ENCODE measurements at places on chromosomes 7 and 10.

GRCh38 chr10:77681839-77682238 is 44.2 kb upstream of the KCNMA1 start:
- DNase-seq = no peak

- DNase-seq = no peak
Observed at GRCh38 chr10:11142777-11143176, 125.1 kb downstream of the CELF2 start.

DNA sequence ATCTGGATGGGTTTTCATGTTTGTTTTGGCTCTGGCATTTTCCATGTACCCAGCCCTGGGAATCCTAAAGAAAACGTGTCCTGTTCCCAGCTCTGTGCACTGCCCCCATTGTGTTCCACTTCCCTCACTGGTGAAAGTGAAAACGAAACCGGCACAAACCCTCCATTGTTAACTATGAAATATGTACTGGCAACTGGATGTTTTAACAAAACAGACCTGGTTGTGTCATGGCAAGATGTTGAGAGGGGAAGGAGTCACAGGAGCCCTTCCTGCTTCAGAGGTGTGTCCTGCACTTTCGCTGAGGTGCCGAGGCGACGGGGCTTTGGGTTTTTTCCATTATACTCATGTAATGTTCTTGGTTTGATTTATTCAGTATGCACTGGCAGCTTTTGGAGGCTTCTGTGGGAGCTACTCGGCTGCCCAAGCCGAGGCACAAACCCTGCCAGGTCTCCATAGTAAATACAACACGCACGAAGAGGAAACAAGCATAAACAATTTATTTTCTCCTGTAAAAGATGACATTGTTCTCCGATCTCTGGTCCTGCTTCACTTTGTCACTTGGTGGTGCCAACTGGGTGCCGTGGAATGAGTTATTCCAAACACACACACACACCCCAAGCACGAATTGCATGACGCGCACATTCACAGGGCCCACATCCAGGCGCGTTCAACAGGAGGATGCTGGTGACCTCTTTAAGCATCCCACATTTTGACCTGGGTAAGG is 118.2 kb downstream of the CDK6 start:
- peak; percentile 36 for DNase-seq

GRCh38 chr7:127847641-127848040 is 183.6 kb downstream of the LRRC4 start:
- no peak for DNase-seq

- DNase-seq = no peak
Observed at GRCh38 chr10:122390679-122391078, 16.2 kb downstream of the PLEKHA1 start.

DNA sequence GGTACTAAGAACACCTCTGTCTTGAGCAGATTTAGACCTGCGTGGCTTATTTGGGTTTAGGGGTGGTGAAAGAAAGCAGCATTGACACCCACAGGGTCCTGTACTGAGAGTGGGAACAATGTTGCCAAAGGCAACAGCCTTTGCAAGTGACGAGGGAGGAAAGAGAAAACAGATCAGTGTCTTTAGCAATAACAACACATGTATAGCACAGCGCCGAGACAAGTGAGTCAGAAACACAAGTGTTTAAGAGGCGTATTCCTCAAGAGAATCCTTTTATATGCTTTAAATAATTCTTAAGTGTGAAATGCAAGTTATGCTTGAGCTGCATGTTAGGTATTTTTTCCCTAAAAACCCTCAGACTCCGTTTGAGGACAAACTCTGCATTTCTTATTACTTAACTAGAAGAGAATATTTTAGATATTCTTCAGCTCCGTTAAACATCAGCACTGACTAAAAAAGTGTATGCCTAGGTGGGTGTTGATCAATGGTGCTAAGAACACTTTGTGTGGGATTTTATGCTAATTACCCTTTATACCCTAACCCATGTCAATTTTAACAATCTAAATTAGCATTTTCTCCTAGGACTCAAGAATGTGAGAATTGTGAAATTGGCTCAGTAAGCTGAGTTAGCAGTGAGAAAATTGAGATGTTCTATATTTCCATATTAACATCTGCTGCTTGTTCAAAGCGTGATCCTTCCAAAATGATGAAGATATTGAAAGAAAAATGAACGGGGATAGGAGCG is 1095.4 kb upstream of the CELF2 start:
- DNase-seq = no peak

GRCh38 chr10:89795840-89796239 is 94.5 kb downstream of the KIF20B start:
- no peak for DNase-seq

GRCh38 chr7:139560678-139561077 is 37.2 kb downstream of the CLEC2L start:
- no peak for DNase-seq

DNA sequence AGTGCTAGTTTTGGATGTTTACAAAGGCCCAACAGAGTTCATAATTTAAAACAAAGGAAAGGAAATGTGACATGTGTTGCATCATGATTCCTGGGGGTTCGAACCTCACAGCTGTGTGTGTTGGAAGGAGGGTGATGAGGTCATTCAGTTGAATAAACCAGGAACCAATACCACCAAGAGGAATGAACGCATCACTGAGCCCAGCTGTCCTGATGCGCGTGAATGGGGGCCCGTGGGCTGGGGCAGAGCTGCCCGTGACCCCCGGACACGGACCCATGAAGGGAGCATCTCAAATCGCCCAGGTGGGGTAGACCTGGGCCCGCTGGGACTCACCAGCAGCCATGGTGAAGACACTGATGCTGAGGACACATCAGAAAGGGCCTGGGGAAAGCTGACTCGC is 33.0 kb downstream of the BRI3 start:
- no peak for DNase-seq

DNA sequence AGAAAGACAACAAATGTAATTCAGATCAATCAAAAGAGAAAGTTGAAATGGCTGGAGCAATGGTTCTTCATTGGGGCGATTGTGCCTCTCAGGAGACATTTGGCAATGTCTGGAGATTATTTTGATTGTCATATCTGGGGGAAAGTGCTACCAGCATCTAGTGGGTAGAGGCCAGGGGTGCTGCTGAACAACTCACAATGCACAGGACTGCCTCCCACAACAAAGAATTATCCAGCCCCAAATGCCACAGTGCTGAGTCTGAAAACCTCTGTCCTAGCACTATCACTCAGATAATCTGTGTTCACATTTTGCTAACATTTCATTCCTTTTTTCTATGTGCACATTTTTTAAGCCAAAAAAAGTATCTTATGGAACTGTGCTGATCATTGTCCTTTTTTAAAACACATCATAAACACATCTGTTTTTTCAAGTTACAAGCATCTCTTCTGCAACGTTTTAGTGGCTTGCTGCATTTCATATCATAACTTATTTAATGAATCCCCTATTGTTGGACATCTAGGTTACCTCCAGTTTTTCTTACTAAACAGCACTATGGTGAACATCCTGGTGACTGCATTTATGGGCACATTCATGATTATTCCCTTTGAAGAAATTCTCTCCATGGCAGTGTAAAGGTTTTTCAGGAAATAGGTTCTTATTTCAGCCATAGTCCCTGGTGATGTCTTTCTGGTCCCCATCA is 114.2 kb downstream of the C10orf105 start:
- DNase-seq = no peak

GRCh38 chr10:12974491-12975199 is 26.9 kb downstream of the CCDC3 start:
- DNase-seq = no peak

DNA sequence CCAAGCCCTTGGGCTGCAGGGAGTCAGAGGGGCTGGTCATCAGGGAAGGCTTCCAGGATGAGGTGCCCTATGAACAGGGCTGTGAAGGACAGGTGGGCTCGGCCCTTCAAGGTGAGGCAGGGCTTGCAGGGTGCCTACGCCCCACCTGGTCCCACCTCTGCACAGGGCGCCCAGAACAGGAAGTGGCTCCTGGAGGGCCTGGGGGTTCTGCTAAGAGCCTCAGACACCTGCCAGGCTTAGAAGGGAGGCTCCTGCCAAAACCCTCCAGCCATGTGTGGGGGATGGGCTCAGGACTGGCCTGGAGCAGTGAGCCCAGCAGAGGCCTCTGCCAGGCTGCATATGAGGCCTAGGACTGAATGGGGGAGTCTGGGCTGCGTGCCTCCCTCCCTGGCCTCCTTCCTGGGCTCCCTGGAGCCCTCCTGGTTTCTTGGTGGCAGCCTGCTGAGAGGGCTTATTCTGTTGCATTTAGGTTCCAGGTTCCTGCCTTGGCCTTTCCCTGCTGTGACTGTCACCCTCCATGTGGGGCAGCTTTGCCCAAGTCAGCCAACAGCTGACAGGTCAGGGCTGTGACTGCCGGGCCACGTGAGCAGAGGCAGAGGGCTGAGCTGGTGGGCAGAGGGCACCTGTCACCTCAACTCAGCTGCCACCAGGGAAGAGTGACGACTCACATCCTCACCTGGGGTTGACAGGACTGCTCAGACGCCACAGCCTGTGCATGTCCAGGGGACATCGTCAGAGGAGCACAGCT is 45.2 kb upstream of the MSMB start:
- no peak for DNase-seq

DNA sequence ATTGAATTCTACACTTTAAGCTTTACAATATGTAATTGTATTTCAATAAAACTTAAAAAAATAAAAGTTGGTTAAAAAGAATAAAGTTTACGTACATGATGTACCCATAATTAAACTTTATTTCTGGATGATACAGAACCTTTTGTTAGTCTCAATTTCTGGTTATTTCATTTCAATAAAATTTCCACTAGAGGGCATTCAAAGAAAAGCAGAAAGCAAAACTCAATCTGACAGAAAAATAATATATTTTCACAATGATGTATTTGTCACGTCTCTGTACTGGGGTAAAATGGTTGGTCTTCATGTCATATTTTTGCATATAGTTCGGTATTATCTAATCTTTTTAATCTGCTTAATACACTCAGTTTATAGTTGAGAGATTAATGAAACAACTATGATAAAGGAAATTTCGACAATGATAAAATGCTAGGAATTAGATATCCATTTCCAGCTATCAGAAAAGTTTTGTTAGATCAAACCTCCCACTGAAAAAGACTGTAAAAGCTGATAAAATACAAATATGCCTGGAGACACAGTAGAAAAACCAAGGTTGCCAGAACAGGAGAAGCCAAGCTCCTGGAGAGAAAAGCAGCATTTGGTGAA is 27.4 kb downstream of the ASZ1 start:
- no peak for DNase-seq

- no peak for DNase-seq
Observed at GRCh38 chr7:17910377-17910776, 29.9 kb downstream of the SNX13 start.

GRCh38 chr7:116522247-116522646 is 2.6 kb upstream of the CAV1 start:
- no peak for DNase-seq
